ENCODE measurements at places on chromosomes 2 and 18.
A peak's percentile ranks its signal among the peaks of the same experiment; 100 is the strongest.

DNA sequence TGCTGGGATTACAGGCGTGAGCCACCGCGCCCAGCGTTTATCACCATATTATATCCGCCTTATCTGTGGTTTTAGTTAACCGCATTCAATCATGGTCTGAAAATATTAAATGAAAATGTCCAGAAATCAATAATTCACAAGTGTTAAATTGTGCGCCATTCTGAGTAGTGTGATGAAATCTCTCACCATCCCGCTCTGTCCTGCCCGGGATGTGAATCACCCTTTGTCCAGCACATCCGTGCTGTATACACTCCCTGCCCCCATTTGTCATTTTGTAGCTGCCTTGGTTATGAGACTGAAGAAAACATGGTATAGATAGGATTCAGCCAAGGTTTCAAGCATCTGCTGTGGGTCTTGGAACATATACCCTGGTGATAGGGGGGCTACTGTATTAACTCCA lies 70.7 kb downstream of the TIMM21 start:
- DNase-seq: no peak

- no peak for DNase-seq
Observed at GRCh38 chr2:54657664-54658083, 65.8 kb upstream of the EML6 start.

GRCh38 chr2:21627938-21628337 lies 504.2 kb downstream of the TDRD15 start:
- DNase-seq: no peak

DNA sequence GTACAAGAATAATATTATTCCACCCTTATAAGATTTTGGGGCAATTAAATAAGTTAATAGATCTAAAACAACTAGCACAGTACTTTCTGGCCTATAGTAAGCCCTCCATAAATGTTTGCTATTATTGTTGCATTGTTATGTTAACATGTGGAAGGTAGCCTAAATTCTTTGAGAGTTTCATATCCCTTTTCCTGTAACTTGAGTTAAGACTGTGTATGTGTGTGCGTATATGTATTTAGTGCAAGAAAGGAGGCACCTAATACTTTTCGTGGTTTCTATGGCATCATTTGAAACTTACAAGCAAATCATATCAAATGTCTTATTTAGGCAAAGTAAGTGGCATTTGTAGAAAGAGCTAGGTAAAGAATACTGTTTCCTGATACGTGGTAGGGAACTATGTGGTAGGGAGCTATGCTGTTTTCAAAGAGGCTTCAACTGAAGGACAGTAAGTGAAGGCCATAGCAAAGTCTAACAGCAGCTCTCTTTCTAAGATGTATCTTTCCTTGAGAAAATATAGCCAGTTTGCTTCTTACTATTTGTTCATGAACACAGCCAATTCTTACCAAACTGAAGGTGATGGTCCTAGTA lies 36.8 kb upstream of the C2orf74 start:
- no peak for DNase-seq

DNA sequence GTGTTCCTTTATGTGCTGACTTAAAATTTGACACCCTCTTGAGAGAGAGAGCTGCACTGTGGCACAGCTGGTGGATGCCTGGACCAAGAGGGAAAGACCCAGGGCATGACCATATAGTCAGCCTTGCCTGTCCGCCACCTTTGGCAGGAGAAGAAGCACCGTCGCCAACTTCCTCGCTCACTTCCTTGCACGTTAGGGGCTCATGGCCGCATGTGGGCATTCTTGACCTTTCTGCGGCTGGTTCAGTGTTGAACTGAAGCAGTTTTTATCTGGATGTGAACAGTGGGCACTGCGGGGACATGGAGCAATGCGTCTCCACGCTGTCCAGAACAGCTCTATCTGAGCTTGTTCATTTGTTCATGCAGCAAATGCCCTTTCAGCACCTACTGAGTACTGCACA lies 66.9 kb downstream of the TRAPPC12 start:
- DNase-seq: peak; percentile 73

DNA sequence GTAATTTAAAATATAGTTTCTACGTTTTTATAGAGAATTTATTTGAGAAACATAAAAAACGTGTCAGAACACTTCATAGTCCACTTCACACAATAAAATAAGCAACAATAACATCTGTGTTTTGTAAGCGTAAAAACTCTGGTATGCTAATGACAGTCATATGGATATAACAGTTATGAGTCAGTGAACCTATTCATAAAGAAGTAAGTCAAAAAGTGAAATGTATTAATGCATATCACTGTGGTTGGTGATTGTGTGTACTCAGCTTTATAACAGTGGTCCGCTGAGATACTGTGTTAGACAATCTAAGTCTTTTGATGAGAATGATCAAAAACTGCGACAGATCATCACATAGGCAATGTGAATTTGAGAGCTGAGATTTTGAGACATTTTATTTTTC lies 153.2 kb downstream of the WDR7 start:
- no peak for DNase-seq

- DNase-seq: no peak
Observed at GRCh38 chr2:28681158-28681571, 70.5 kb upstream of the PPP1CB start.

DNA sequence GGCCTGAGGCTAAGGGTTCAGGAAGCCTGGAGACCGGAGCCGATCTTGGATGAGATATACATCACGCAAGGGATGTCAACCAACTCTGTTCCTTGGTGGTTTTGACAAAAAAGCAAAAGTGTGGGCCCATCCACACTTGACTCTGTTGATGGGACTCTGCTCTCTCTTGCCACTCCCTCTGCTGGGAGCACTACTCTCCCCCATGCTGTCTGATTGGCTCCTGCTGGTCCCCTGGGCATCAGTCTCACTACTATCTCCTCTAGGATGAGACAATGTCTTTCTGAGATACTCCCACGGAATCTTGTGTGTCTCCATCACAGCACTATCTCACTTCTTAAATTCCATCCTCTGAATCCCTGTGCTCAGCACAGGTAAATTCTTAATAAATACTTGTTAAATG lies 56.8 kb upstream of the DNMT3A start:
- DNase-seq: no peak

DNA sequence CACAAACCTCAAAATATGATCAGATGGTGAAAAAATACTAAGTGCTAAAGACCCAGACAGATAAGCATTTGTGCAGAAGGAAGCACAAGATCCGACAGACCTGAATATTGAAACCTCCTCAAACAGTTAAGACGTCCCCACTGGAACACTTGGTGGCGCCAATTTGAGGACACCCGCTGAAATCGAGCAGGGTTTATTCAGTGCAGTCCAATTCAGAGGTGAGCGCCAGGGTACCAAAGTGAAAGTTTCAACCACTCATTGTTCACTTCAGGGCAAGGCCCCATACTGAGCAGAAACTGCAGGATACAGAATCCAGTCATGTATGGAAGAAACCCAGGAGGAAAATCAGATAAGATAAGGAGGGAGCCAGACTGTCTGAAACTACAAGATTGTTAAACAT lies 417.6 kb downstream of the LRRTM4 start:
- no peak for DNase-seq

- peak; percentile 65 for DNase-seq
Observed at GRCh38 chr2:239706367-239706766, 305.5 kb upstream of the HDAC4 start.

DNA sequence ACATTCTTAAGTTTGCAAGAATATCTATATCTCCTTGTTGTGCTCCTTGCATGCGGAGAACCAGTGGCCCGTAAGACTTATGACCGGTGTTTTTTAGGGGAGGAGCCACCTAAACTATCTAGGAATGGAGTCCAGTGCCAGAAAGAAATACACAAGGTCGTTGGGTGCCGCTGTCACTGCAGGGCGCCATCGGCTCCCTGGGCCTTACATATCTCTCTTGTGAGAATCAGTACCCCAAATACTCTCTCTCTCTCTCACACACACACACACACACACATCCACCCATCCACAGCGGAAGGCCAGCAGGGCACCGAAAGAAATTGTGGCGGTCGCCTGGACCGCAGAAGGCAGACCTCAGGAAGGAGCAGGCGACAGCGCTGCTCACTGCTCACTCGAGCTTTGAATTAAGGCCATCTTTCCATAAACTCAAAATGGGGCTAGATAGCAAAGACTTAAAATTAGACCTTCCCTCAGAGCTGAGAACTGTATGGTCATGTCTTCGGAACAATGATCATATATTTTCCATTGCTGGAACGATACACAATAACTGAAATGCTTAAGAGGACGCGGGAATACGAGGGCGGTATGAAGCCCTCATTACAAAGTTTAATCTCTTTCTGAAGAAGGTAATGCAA lies 10.4 kb downstream of the NR4A2 start:
- DNase-seq: no peak

- DNase-seq: no peak
Observed at GRCh38 chr18:54772056-54772455, 56.2 kb upstream of the RAB27B start.

- DNase-seq: no peak
Observed at GRCh38 chr2:20025065-20025786, 12.8 kb upstream of the MATN3 start.
